ENCODE measurements at places on chromosomes 2 and 18.
A peak's percentile ranks its signal among the peaks of the same experiment; 100 is the strongest.

DNA sequence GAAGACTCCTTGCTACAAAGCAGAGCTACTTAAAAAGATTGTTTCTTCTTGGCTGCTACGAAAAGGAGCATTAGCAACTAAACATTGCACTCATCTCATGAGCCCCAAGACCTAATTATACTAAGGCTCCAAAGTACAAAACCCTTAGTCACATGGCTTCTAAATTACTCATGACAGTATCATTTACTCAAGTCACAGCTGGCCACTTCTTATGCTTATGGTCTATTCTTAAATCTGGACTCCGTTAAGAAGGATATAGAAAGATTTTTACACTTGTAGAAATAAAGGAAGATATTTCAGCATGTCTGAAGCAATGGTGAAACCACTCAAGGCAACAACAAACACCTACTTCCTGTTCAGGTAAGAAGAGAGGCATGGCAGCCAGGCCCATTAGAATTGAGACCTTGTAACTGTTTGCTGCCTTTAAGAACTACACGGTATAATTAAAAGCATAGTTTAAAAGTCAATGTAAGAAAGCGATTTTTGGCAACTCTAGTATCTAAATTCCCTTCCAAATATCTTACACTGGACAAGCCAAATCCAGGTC lies 12.7 kb downstream of the ANKRD44 start:
- DNase-seq: no peak
- no peaks in the 10 kb centered on the region for H3K27me3 ChIP-seq
- no peaks in the 10 kb centered on the region for H3K36me3 ChIP-seq
- H3K4me3 ChIP-seq: no peak overlapping the region

- H3K27ac ChIP-seq: no peak overlapping the region
- H3K36me3 ChIP-seq: no peaks in the 10 kb centered on the region
- no peak for DNase-seq
- H3K27me3 ChIP-seq: no peaks in the 10 kb centered on the region
- no peaks in the 10 kb centered on the region for H3K4me1 ChIP-seq
Observed at GRCh38 chr2:186968277-186968676, 119.3 kb upstream of the ZSWIM2 start.

DNA sequence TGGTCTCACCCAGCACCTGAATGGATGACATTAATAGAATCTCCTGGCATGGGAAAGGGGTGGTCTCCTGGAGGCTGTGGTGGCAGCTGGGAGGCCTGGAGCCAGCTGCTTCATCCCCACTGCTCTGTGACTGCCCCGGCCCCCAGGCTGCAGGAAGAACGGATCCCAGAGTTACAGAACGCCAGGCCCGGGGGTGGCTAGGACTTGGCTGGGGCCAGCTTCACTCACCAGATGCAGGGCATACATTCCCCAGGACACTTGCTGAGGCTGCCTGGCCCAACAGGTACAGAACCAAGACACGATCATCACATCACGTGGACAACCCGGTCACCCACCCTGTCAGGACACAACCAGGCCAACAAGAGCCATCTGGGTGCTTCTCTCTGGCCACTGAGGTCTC lies 178.6 kb upstream of the SALL3 start:
- no peaks in the 10 kb centered on the region for H3K36me3 ChIP-seq
- no peak for DNase-seq
- no peaks in the 10 kb centered on the region for H3K27me3 ChIP-seq
- no peak overlapping the region for H3K4me3 ChIP-seq
- no peak overlapping the region for H3K27ac ChIP-seq
- H3K4me1 ChIP-seq: no peaks in the 10 kb centered on the region

DNA sequence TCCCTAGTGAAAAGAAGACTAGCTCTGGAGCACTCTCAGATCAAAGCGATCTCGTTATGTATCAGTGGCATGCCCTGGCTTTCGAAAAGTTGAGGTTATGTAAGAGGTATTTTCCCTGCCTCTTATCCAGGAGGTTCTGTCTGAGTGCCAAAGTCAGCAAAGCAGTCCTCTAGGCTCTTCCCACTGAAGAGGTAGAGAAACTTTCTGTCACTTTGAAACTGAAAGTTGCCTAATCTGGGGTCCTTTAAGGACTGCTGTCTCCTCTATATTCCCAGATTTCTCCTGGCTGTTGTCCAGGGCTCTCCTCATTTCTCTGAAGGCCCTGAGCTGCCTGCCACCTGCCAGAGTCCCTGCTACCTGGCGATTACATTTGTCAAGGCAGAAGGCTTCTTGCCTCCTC lies 96.3 kb downstream of the B3GNT2 start:
- no peak overlapping the region for H3K4me3 ChIP-seq
- peaks cover 21% of the 10 kb centered on the region for H3K4me1 ChIP-seq
- no peaks in the 10 kb centered on the region for H3K27me3 ChIP-seq
- H3K36me3 ChIP-seq: no peaks in the 10 kb centered on the region

GRCh38 chr18:24427484-24427883 lies 1.0 kb downstream of the IMPACT start:
- no peaks in the 10 kb centered on the region for H3K36me3 ChIP-seq
- H3K27me3 ChIP-seq: peaks cover 3% of the 10 kb centered on the region
- no peak overlapping the region for H3K4me3 ChIP-seq
- no peaks in the 10 kb centered on the region for H3K4me1 ChIP-seq

- no peak for DNase-seq
- H3K36me3 ChIP-seq: no peaks in the 10 kb centered on the region
- H3K4me3 ChIP-seq: no peak overlapping the region
- H3K4me1 ChIP-seq: no peaks in the 10 kb centered on the region
Observed at GRCh38 chr2:233137040-233137439, 76.9 kb downstream of the INPP5D start.

GRCh38 chr2:9650119-9650821 lies 19.5 kb upstream of the YWHAQ start:
- H3K27ac ChIP-seq: no peak overlapping the region
- H3K36me3 ChIP-seq: no peaks in the 10 kb centered on the region
- DNase-seq: no peak
- no peak overlapping the region for H3K4me3 ChIP-seq

- H3K4me3 ChIP-seq: no peak overlapping the region
- no peaks in the 10 kb centered on the region for H3K4me1 ChIP-seq
- DNase-seq: no peak
- H3K27me3 ChIP-seq: no peaks in the 10 kb centered on the region
Observed at GRCh38 chr2:5618271-5618670, 73.9 kb upstream of the SOX11 start.

DNA sequence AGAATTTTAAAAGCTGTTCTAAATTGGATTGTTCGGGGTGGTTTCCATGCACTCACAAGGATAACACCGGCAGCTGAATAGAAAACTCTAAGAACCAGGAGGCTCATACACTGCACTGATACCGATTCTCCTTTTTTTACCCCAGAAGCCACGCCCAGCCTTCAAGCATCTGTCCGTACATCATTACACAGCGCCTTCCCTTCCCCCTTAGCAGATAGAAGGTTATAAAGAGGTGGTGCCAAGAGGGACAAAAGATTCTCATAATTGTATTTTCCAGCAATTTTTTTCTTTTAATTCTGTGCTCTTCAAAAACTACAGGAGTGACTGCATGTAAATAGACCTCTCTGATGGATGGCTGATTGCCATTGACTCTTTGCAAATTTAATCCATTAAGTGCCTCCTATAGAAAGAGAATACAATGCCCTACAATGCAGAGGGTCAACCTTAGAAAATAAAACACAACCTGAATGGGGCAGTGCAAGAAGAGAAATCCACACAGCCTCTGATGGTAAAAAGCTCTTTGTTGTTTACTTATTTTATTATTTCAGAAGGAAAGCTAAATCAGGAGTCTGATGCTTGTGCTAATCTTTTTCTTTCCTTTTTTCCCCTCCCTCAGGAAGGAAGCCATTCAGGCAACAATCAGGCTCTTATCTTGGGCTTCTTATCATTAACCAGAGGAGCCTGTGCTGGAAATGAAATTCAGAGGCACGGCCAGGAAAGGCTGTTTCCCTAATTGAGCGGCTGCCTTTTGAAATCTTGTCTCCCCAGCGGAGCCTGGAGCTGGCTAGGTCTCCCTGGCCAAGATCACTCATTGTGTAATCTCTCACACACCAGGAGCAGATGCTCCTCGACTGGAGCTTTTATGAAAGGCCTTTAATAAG lies 198.9 kb upstream of the NABP1 start:
- no peaks in the 10 kb centered on the region for H3K4me1 ChIP-seq
- H3K27me3 ChIP-seq: no peaks in the 10 kb centered on the region
- no peak overlapping the region for H3K4me3 ChIP-seq
- H3K27ac ChIP-seq: no peak overlapping the region
- no peaks in the 10 kb centered on the region for H3K36me3 ChIP-seq
- peak; percentile 81 for DNase-seq

DNA sequence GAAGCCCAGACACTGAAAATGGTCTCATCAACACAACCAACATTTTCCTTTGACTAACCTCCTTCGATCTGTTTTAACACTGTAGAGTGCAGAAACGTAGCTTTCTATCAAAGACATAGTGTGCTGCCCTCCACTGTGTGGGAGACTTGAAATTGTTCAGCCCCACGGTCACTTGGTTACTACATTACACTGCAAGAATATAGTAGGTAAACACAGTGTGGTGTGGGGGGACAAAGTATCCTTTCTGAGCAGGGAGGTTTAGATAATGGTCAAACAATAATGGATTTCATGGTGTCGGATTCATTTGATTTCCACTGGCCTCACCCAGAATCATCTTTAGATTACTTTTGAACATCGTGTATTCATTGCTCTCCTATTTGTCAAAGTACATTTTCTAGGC lies 181.0 kb downstream of the ERBB4 start:
- H3K4me3 ChIP-seq: no peak overlapping the region
- no peaks in the 10 kb centered on the region for H3K27me3 ChIP-seq
- no peaks in the 10 kb centered on the region for H3K4me1 ChIP-seq
- H3K27ac ChIP-seq: no peak overlapping the region

- no peak overlapping the region for H3K4me3 ChIP-seq
- no peak overlapping the region for H3K27ac ChIP-seq
- no peaks in the 10 kb centered on the region for H3K27me3 ChIP-seq
- no peaks in the 10 kb centered on the region for H3K36me3 ChIP-seq
- no peaks in the 10 kb centered on the region for H3K4me1 ChIP-seq
Observed at GRCh38 chr2:75788902-75789301, 78.2 kb upstream of the GCFC2 start.

DNA sequence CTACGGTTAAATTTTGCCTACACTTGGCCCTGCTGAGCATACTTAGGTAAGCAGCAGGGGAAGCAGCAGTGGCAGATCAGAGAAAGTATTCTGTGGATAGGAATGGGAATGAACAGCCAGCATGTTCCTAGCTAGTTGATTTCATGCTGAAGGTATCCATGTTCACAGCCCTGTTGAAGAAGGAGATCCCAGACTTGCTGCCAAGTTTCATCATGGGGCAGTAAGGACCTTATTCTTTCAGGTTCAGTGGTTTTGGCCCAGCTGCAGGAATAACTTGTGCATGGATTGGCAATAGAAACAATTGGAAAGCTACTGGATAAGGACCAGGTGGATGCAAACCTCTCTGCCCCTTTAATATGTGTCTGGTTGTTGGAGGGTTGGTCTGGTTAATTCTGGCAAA lies 98.2 kb upstream of the TMEM178A start:
- DNase-seq: no peak
- peaks cover 33% of the 10 kb centered on the region for H3K4me1 ChIP-seq
- H3K27me3 ChIP-seq: no peaks in the 10 kb centered on the region
- H3K36me3 ChIP-seq: no peaks in the 10 kb centered on the region
- H3K27ac ChIP-seq: no peak overlapping the region
- H3K4me3 ChIP-seq: no peak overlapping the region

- H3K27ac ChIP-seq: peak within 1 kb of the TSS; percentile 88
- peaks cover 13% of the 10 kb centered on the region for H3K4me1 ChIP-seq
- DNase-seq: peak; percentile 84
- no peaks in the 10 kb centered on the region for H3K27me3 ChIP-seq
Observed at GRCh38 chr18:57803103-57803969, at the start of gene ATP8B1. ATP8B1 (minus strand) TSS chr18:57803315; CDS start chr18:57731807, 71,508 bp downstream.

GRCh38 chr18:33839452-33840211 lies 261.6 kb downstream of the ASXL3 start:
- H3K27ac ChIP-seq: no peak overlapping the region
- no peaks in the 10 kb centered on the region for H3K27me3 ChIP-seq
- H3K36me3 ChIP-seq: no peaks in the 10 kb centered on the region
- no peak overlapping the region for H3K4me3 ChIP-seq
- no peak for DNase-seq

DNA sequence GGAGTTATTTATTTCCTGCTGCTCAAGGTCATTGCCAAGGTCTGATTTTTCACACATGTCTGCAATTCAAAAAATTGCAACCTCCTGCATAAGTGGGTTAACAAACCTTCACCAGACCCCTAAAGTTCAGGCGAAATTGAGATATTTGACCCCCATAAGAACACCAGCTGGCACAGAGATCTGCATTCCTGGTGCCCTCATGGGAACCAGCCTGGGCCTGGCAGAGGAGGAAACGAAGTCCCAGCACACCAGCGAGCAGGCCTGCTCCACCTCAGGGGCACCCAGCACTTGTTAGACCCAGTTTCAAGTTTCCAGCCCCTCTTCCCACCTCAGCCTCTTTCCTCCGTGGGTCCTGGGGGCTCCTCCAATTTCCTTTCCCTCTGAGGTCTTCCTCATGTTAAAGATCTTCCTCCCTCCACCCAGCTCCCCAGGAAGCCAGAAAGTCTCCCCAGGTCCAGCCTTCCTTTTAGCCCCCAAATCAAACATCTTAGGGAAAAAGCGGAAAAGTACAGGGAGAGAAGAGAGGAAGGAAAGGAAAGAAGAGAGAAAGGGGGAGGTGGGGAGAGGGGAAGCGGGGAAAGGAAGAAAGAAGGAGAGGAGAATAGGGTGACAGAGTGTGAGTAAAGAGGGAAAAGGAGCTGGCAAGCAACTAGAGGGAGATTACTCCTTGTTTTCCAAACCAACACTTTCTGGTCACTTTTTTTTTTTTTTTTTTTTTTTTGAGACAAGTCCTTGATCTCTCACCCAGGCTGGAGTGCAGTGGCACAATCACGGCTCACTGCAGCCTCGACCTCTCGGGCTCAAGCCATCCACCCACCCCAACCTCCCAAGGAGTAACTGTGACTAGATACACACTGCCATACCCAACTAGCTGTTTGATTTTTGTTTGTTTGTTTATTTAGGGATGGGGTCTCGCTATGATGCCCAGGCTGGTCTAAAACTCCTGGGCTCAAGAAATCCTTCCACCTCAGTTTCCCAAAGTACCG lies 3.9 kb upstream of the C2orf72 start:
- no peaks in the 10 kb centered on the region for H3K4me1 ChIP-seq
- H3K36me3 ChIP-seq: no peaks in the 10 kb centered on the region
- H3K4me3 ChIP-seq: no peak overlapping the region

DNA sequence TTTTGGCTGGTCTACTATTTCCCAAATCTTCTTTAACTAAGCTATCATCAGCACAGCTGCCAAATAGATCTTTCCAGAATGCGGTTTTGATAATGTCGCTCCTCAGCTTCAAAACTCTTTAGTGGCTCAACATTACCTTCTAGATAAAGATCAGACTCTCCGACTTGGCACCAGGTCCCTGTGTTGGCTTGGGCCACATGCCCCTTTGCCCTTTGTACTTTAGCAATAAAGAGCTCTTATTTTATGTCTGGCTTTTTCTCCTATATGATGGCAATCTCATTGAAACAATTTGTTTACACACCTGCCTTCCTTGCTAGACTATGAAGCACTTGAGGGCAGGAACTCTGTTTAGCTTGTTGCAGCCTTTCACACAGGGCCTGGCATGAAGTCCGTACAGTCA lies 128.9 kb upstream of the GATA6 start:
- no peaks in the 10 kb centered on the region for H3K36me3 ChIP-seq
- no peak overlapping the region for H3K27ac ChIP-seq
- H3K27me3 ChIP-seq: no peaks in the 10 kb centered on the region

- H3K27me3 ChIP-seq: no peaks in the 10 kb centered on the region
- no peak overlapping the region for H3K27ac ChIP-seq
- no peak overlapping the region for H3K4me3 ChIP-seq
- no peaks in the 10 kb centered on the region for H3K4me1 ChIP-seq
- no peaks in the 10 kb centered on the region for H3K36me3 ChIP-seq
Observed at GRCh38 chr18:79560042-79560860, 119.4 kb upstream of the CTDP1 start.

All from adrenal gland (tissue), 19 donors.